Substantia nigra (tissue), 51 donors: ENCODE measurements at places on chromosomes 6 and 20.

GRCh38 chr6:26197933-26198721, 110.9 kb downstream of the HFE start:
- no peak for DNase-seq

DNA sequence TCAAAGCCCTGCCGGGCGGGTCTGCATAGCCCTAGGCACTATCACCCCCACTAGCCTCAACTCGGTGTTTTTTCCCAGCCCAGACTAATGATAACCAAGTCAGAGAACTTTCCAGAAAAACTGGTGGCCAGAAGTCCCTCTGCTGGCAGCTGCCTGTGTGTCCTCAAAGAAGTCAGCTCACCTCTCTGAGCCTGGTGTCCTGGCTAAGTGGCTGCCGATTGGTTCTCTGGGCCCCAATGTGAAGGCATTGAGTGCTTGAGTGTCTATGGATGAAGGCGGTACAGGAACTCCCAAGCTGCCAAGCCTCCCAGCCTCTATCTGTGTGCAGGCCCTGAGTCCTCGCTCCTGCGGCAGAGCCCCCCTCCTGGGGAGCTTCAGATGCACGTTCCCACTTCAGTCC, 355.6 kb downstream of the TAF4 start:
- no peak for DNase-seq

- DNase-seq: no peak
Observed at GRCh38 chr6:127463056-127463455, 3.9 kb upstream of the KIAA0408 start.

DNA sequence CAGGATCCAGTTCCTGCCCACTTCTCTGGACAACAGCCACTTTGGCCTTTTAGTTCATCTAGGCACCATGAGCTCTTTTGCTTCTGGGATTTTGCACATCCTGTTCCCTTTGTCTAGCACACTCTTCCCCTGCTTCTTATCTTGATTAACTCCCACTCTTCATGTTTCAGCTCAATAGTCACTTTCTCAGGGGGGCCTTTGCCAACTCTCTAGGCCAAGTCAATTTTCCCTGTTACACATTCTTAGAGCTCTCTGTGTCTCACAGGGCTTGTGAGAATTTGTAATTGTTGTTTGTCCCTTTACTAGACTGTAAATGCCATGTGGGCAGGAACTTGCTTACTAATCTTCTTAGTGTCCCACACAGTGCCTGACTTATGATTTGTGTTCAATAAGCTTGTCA, 58.1 kb upstream of the EPB41L1 start:
- no peak for DNase-seq

DNA sequence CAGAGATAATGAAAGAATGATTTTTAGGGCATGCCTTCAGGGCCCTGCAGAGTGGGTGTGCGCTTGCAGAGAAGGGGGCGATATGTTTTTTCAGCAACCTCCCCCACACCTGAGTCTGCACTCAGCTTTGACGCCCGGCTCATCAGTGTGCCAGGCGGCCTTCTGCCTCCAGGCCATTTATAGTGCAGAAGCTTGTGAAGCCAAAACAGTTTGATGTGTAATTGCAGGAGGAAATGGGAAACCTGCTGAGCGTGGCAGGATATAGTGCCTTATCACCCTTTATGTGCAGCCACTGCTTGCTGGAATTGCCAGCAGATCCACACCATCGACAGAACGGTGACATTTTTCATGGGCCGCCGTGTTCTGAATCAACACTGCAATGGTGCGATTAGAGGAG, 178.2 kb downstream of the CDH4 start:
- no peak for DNase-seq

DNA sequence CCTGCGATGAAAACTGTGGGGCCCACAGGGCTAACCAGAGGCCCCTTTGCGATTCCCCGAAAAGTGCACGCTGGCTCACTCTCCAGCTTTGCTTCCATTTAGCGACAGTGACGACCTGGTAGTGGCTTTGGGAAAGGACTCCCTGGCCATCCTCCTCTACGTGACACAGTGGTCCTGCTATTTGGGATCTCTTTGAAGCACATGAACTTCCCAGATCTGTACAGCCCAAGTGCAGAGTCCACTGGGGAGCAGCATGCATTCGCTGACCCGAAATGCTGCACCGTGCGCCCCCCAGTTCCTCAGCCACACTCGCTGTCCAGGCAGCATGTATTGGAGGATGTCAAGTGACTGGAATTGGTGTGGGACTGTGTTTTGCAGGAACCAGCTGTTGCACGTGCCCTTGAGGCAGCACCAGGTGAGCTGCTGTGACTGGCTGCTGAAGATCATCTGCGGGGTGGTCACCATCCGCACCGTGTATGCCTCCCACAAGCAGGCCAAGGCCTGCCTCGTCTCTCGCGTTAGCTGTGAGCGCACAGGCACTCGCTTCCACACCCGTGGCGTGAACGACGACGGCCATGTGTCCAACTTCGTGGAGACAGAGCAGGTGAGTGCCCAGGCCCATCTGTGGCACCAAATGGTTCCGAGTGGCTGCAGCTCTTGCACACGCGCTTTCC, 51.6 kb downstream of the SYNJ2 start:
- no peak for DNase-seq

- DNase-seq: no peak
Observed at GRCh38 chr6:30670760-30671527, 1.9 kb downstream of the DHX16 start.

- no peak for DNase-seq
Observed at GRCh38 chr6:76466286-76466685, 393.8 kb upstream of the IMPG1 start.

- no peak for DNase-seq
Observed at GRCh38 chr20:52444455-52444854, 252.9 kb upstream of the ZFP64 start.

DNA sequence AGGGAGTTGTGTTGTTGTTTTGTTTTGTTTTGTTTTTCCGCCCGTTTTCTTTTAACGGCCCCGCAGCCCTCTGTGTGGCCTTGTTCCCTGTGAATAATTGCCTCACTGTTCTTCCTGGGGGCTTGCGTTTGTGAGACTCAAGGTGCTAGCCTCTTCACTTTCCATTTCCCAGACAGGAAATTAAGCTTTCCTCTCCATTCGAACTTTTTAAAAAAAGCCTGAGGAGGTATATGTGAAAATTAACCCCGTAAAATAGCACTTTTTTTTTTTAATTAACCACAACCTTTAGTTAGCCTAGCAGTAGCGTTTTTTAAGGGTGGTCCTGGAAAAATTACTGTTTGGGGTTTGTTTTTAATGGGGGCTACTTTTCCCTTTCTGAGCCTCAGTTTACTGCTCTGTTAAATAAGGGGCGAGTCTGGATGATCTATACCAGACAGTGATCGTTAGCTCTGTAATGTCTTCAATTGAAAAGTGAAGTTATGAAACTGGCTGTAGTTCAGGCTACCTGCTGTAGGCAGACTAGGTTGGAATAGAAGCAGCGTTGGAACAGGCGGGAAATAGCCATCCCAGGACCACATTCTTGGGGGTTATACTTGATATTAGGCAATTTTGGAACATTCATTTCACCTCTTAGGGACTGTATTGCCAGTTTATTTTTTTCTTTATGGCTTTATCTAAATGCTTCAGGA, 1.7 kb downstream of the STX16 start:
- DNase-seq: no peak

- DNase-seq: no peak
Observed at GRCh38 chr6:19554356-19555225, 282.6 kb upstream of the ID4 start.
